ENCODE measurements at places on chromosomes 2 and 18.

DNA sequence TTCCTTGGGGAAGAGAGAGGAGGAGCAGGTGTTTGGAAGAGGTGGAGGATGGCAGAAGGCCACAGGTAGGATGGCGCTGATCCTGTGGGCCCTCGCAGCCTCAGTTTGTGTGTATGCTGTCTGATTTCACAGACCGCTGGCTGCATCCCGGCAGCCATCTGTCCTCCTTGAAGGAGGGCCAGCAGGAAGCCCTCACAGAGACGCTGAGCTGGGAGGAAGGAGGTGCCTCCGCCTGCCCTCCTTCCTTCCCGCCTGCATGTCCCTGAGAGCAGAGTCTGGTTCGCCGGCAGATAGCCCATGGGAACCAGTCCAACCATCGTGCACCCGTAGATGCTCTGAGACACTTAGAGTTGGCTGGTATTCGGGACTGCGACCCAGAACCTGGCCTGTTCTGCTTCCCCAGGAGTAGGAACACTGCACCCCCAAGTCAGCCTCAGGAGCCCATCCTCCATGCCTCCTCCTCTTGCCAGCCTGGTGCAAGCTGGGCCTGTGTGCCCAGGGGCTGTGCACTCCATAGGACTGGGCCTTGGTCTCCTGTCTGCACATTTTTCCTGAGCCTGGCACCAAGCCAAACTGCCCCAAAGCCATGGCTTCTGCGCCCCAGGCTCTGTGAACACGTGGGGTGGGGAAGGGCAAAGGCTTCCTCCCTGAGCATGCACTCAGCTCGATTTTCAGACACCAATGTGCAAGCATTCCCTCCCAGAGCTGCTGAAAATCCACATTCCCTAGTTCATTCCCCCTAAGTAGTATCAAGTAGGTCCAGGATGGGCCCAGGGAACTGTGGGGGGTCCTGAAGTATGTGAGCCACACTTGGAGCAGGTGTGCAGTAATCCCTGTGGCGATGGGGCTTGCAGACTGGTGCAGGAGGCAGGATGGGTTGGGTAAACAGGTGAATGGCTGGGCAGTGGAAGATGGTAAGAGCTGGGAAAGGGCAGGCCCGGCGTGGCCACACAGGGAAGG, 115.6 kb downstream of the SEPTIN10 start:
- peak; percentile 33 for DNase-seq

DNA sequence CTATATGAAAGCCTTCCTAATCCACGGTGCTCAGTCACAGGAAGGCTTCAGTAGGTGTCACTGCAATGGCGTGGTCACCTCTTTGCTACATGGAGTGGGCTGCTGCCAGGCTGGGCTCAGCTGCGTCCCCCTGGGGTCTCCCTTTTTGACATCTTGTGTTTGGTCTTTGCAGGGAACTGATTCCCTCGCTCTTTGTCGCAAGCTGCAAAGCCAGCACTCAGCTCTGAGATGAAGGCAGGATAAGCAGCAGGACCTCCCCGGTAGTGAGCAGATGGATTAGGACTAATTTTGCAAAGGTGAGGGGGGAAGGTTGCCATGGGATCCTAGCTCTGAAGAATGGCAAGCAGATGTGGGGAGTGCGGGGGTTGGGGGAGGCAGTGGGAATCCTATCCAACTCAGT, 173.9 kb upstream of the ARL4C start:
- DNase-seq: no peak

GRCh38 chr2:84989927-84990326, 19.0 kb downstream of the KCMF1 start:
- DNase-seq: no peak

- DNase-seq: no peak
These were observed 52.4 kb downstream of the LONRF2 start for GRCh38 chr2:100269889-100270288.

- DNase-seq: no peak
These were observed 59.7 kb upstream of the TMEFF2 start for GRCh38 chr2:192254444-192254843.

Data from endothelial cell of umbilical vein (primary cell).